ENCODE measurements at places on chromosomes 6 and 20.

DNA sequence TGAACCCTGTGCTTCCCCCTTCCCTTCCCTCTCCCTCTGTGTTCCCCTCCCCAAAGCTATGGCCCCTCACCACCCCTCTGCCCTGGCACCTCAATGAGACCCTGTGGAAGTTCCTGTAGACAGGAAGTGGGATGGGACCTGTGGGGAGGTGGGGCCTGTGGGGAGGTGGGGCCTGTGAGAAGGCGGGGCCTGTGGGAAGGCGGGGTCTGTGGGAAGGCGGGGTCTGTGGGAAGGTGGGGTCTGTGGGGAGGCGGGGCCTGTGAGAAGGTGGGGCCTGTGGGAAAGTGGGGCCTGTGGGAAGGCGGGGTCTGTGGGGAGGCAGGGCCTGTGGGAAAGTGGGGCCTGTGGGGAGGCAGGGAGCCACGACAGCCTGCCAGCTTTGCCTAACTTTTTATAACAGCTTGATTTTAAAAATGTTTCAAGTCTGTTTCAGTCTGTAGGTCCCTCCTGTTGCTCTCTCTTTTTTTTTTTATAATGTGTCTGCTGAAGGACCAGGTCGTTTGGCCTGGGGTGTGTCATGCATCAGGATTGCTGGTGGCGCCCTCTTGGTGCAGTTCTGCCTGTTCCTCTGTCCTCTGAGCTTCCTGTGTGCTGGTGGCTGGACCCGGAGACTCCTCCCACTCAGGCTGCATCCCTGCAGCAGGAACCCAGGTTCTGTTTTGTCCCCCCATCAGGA lies 70.5 kb upstream of the SLCO4A1 start:
- DNase-seq: peak; percentile 45

- no peak for DNase-seq
Measured at GRCh38 chr20:36917943-36918342, 33.6 kb downstream of the SAMHD1 start.

GRCh38 chr6:117483004-117483644 lies 650 bp downstream of the DCBLD1 start:
- DNase-seq: peak; percentile 25

DNA sequence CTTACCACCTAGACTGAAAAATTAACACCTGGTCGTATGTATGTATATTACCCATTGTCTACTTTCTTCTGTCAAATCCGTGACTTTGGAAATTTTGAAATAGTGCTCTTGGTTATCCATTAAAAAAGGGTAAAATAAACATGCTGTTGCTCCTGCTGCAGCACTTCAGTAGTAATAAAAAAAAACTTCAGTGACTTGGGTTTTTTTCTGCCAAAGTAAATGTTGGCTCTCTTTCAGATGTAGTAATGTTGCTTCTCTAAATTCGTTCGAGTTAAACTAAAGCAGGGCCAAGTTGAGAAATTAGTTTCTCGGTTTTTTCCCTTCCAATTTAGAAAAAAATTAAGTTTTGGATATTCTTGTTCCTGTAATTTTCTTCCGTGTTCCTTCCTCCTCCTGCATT lies 34.2 kb downstream of the JARID2 start:
- DNase-seq: no peak

DNA sequence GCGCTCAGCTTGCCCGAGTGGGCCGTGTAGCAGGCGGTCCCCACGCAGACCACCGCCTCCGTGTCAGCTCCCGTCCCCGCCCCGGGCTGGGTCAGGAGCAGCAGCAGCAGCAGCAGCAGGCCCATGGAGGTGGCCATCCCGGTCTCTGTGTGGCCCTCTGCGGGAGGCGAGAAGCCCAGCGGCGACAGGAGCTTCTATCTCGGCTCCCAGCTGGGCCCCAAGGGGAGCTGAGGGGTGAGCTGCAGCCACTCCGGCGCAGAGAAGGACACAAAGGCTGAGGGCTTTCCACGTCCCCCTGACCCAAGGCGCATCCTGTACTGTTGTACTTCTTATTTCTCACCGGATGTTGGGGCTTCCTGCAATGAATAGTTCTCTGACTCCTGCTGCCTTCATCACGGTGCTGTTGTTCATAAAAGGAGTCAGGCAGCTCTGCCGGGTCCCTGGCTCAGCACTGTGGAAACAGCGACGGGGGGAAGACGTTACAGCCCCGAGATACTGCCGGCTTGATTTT lies at the start of gene CD93:
CD93 (minus strand) TSS at position 269 of the 511 bp plus-strand sequence; CDS start at position 137, 132 bp downstream.
- peak; percentile 54 for DNase-seq

DNA sequence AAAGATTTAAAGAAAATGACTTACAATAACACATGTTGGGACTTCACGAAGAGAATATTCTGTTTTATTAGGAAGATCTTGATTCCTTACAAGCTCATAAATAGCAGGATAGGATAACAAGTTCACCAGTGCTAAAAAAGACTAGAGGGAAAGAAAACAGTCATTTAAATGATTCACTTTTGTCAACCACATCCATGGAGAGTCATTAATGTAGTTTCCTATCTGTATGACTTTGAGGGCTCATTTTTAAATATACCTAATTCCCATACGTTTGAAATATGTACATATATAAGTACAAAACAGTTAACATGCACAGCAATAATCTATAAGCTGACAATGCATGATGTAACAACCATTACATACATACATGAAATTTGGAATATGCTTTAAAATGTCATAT lies 111.1 kb downstream of the TBC1D32 start:
- DNase-seq: no peak

- DNase-seq: no peak
Measured at GRCh38 chr20:62799459-62799858, 3.2 kb downstream of the MRGBP start.

GRCh38 chr6:53464483-53464882 lies 80.4 kb downstream of the GCLC start:
- DNase-seq: no peak

DNA sequence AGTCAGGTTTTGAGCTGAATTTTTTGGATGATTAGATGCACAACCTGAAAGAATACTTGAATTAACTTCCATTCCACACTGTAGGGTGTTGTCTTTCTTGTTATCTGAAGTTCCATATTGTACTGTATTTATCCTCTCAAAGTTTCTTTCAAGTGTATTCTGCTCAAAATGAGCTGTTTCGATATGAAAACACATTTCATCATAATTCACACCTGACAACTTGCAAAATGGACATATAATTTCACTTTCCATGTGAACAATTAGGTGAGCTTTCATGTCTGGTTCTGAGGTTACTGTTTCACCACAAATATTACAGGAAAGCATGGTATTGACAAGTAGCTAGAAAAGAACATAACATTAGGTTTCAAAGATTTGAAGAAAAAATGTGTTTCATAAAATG lies 1.7 kb downstream of the ZUP1 start:
- no peak for DNase-seq

- no peak for DNase-seq
Measured at GRCh38 chr6:46677314-46677654, 10.4 kb upstream of the TDRD6 start.

DNA sequence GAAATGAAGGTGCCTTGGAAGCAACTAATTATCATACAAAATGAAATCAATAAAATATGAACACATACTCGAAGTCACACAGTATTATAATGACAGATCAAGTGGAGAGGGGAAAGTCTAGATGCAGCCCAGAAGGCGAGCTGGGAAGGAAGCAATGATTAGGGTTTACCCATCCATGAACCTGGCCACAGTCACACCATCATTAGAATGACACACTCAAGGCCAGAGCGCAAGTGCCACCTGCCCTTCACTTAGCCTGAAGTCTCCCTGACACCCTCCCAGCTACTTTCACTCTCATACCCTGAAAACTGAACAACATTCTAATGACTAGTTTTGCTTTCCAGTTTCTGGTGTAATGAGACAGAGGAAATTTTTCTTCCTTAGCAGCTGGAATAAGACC lies 302.8 kb upstream of the JARID2 start:
- DNase-seq: no peak

GRCh38 chr6:137552146-137552545 lies 58.0 kb upstream of the OLIG3 start:
- DNase-seq: no peak

- DNase-seq: no peak
Measured at GRCh38 chr6:148169706-148170105, 172.9 kb upstream of the SASH1 start.

GRCh38 chr20:39862470-39862891 lies 826.6 kb downstream of the MAFB start:
- no peak for DNase-seq

Measured in natural killer cell (primary cell).